Osteoblast (primary cell): ENCODE measurements at places on chromosomes 4 and X. TPM values are rescaled to one million over a fixed set of nuclear protein-coding genes. Genes with fewer than 3 reads are reported as not detected.
A peak's percentile ranks its signal among the peaks of the same experiment; 100 is the strongest.

The PNMA3 gene
- total RNA-seq: not detected in 2 replicates

The MAGIX gene
- total RNA-seq: 1.2 and 1.8 TPM in 2 replicates

The NONO gene
- total RNA-seq: 443 and 478 TPM in 2 replicates

The WAS gene
- 0.36 TPM in 1 of 2 replicates, not detected in the other for total RNA-seq

The PAGE1 gene
- total RNA-seq: not detected in 2 replicates

The ITIH6 gene
- total RNA-seq: not detected in 2 replicates

The PITX2 gene
- 0.36 and 0.59 TPM in 2 replicates for total RNA-seq

The CXCL1 gene
- 0.29 and 4.7 TPM in 2 replicates for total RNA-seq

The CBR4 gene
- 19.2 and 24.2 TPM in 2 replicates for total RNA-seq

The TCEAL6 gene
- total RNA-seq: not detected in 2 replicates

The ZMYM3 gene
- total RNA-seq: 15.6 TPM in 2 replicates

The AFP gene
- total RNA-seq: not detected in 2 replicates

The IGSF1 gene
- total RNA-seq: 0.29 and 1.1 TPM in 2 replicates

The MAGEB10 gene
- not detected in 2 replicates for total RNA-seq

The AREG gene
- under 0.01 and 0.36 TPM in 2 replicates for total RNA-seq

The ZNF330 gene
- total RNA-seq: 33.0 and 33.7 TPM in 2 replicates

The KIAA1210 gene
- total RNA-seq: not detected in 2 replicates

The AKAP14 gene
- total RNA-seq: not detected in 2 replicates

The JADE3 gene
- total RNA-seq: 4.7 and 5.0 TPM in 2 replicates

The SSX4 gene
- total RNA-seq: not detected in 2 replicates

- no peak for DNase-seq
These were observed 227.5 kb downstream of the MGST2 start for GRCh38 chr4:139892973-139893736.

GRCh38 chr4:84927428-84927827 lies 39.1 kb downstream of the WDFY3 start:
- DNase-seq: no peak

DNA sequence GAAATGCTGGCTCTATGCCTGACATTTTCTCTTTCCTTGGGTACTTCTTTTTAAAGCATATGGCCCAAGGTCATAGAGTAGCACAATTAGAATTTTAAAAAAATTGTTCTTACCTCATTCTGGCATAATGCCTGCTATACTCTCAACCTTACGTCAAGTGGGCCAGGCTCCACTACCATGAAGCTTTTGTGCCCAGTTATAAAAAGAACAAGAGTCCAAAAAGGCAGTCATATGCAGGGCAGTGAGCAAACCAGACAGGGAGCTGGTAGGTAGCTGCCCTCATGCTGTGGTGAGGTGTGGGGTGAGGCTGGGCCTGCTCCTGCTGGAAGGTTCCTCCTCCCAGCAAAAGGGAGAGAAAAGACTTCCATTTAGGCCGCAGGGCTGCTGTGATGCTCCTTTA lies 64.4 kb upstream of the UCP1 start:
- DNase-seq: no peak

DNA sequence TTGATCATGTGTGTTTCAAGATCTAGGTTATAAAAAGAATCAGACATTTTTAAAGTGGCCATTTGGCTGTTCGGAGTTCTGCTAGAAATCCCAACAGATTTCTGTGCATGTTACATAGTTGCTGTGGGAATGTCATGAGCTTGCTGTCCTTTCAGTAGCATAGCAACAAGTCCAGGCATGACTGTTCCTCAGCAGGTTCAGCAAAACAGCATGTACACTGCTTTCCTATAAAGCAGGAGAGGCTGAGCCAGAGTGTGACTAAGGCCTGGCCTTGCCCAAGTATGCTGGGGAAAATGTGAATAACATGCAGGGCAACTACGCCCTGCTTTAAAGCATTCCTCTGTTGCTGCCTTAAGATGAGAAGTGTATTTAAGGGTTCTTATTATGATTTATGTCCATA lies 217.1 kb upstream of the SMIM31 start:
- DNase-seq: peak; percentile 42

DNA sequence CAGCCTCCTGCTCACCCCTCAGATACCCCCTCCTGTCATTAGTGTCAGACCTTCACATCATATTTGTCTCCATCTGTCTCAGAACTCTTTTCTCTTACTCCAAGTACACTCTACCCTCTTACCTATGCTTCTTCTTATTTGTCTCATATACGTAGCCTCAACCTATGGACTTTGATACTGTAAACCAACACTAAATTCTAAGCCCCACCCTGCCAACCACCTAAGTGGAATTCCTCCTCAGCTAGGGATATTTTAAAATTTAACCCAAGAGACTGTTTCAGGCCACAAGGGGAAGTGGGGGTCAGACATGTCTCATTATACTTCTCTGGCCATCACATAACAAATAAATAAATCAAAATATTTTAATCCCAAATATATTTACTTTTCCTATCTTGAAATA lies 778.1 kb upstream of the GRID2 start:
- DNase-seq: no peak

GRCh38 chr4:7194251-7195140 lies 2.2 kb downstream of the SORCS2 start:
- DNase-seq: peak; percentile 90

- no peak for DNase-seq
These were observed 741.6 kb downstream of the TRAM1L1 start for GRCh38 chr4:116343809-116344208.

DNA sequence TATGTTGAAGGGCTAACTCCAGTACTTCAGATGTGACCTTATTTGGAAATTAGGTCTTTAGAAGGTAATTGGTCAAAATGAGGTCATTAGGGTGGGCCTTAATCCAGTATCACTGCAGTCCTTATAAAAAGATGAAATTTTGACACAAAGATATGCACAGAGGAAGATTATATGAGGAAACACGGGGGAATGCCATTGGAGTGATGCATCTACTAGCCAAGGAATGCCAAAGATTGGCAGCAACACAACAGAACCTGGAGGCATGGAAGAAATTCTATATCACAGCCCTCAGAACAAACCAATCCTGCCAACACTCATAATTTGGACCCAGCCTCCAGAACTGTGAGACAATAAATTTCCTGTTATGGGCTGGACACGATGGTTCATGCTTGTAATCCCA lies 17.6 kb downstream of the TRIM61 start:
- no peak for DNase-seq

DNA sequence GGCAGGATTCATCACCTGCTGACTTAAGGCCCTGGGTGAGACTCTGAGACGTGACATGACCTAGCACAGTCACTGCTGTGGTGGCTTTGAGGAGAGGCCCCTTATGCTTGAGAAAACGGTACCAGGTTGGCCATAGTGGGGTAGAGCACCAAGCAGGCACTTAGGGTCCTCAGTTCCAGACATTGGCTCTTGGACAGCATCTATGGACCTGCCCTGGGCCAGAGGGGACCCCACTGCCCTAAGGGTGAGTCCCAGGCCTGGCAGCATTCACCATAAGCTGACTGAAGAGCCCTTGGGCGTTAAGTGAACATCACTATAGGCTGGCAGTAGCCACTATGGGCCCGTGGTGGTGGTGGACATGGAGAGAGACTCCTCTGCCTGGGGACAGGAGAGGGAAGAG lies 78.7 kb downstream of the FNIP2 start:
- no peak for DNase-seq

DNA sequence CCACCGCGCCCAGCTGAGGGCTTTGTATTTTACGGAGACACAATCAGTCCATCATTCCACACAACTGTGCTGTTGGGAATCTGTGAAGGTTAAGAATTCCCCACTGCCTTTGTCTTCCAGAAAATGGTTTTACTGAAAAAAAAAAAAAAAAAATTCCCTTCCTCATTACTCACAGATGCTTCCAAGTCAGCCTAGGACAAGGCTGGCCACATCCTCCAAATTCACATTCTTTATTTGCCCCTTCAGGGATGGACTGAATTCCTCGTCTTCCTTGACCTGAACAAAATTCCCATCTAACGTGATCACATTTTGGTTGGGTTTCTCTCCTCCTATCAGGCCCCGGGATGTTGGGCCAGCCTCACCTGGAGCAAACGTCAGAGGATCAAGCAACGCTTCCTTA lies 130.3 kb downstream of the DHRSX start:
- no peak for DNase-seq

- no peak for DNase-seq
These were observed 16.5 kb upstream of the MAD2L1 start for GRCh38 chr4:120083152-120083551.

DNA sequence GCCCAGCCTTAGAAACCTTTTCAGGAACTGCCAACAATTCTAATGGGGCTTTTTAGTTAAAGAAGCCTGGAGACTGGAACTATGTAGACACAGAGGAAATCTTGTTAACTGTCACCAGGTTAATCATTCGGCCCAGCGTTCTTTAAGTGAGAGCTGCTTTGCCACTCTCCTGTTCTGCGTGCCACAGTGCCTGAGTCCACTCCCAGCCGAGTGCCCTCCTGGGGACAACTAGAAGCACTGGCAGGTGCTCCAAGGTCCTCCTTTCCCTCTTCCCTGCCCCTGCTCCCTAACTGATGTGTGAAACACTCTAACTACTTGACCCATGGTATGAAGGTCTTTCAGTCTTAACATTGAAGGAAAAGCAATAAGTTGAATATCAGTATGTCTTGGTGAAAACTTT lies 151.2 kb upstream of the TLL1 start:
- DNase-seq: no peak

DNA sequence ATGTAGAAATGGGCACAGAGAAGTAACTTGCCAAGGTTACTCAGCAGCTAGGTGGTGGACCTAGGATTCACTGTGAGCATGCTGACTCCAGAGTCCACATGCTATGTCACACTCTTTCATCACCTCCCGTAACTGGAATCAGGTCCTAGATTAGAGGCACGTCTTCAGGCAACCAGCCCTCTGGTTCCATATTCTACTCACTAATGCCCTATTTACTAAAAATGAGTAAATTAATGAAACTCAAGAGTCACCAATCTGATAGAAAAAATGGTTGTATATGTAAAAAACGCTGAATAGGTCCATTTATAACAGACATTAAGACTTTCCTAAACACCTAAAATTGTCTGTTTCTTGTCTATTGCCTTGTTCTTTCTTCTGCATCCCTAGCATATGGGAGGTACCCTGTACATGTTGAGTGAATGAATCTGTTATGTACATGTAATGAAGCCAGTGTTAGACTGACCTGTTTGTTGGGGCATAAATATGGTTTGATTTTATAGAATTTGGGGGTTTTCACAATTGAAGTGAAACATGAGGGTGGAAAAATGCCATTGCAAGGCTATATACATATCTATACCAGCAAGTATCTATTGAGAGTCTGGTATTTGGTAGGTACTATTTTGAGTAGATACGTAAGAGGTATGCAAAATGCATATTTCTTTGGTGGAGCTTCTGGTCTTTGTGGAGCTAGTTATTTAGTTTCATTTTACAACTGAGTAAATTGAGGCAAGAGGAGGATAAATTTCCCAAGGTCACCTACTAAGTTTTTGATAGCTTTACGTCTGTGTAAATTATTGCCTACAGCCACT lies 7.5 kb upstream of the RUFY3 start:
- no peak for DNase-seq

DNA sequence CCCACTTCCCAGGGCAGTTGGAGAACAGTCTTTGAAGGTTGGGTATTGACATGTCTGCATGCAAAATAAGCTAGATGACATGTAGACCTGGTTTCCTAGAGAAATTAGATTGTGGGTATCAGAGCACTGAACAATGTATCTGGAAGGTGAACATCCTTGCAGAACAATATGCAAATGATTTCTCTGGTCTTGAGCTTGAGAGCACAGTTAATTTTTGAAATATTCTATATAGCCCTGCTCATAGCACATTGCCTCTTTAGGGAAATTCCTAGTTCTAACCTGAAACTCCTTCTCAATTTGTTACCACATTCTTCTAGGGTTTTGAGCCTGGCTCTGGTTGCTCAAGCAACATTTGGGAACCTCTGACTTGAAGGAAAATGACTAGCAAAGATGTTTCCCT lies 41.6 kb upstream of the LAS1L start:
- DNase-seq: no peak

DNA sequence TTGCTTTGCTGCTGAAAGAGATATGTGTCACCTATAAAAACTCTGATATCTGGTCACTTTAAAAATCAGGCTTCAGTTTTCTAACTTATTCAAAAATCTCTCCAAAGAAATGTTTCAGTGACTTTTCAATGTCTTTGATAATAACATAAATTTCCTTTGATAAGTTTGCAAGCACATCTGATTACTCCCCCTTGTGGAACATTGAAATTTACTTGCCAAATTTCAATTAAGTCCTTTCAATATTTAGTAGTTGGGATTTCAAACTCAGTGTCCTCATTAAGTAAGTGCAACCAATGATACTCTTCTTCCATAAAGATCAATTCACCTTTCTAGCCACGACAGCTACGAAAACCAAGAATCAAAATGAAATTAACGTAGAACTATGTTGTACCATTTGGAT lies 151.3 kb upstream of the FAM47C start:
- no peak for DNase-seq

GRCh38 chr4:181108237-181108636 lies 1135.0 kb upstream of the TENM3 start:
- DNase-seq: no peak

- DNase-seq: no peak
These were observed 99.9 kb upstream of the MAOA start for GRCh38 chrX:43556207-43556606.

DNA sequence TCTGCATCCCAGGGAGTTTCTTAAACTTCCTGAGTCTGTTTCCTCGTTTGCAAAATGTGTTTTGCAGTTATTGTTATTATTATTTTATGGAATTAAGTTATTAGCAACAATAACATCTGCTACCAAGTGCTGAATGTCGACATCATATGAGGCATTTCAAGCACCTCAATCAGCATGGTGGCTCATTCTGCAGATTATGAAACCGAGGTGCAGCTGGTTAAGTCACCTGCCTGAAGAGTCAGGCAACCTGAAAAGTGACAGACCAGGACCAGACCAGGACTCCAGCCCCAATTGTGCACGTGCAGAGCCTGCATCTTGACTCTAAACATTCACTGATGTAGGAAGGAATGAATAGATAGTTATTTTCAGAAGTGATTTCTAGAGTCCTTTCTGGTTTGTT lies 99.8 kb downstream of the AFAP1 start:
- no peak for DNase-seq

GRCh38 chrX:108165383-108166111 lies 74.0 kb downstream of the ATG4A start:
- DNase-seq: no peak
